ENCODE measurements at places on chromosomes 5 and 9. TPM values are rescaled to one million over a fixed set of nuclear protein-coding genes. Genes with fewer than 3 reads are reported as not detected.

GRCh38 chr5:180380856-180381255 lies 27.7 kb upstream of the GFPT2 start:
- DNase-seq: no peak

DNA sequence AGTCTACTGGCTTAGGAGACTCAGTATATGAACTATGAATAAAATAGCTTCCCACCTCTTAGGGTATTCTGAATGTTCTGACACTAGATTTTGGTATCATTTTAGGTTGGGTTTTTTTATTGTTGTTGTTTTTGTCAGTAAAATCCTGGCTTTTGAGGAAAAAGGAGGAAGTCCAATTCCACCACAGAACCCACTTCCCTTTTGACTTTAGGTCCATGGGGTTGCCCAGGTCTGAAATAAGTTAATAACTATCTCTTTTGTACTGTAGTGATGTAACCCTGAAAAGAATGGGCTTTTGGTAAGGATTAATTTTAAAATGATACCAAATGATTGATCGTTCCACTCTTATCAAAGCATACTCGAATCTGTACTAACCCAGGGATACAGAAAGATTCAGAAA lies 29.1 kb upstream of the IL12B start:
- no peak for DNase-seq

GRCh38 chr5:79552984-79553383 lies 39.0 kb upstream of the HOMER1 start:
- DNase-seq: no peak

- DNase-seq: peak; percentile 59
Measured at GRCh38 chr5:140725799-140726471, 25.7 kb downstream of the ZMAT2 start.

GRCh38 chr9:71609448-71609830 lies 158.9 kb downstream of the CEMIP2 start:
- no peak for DNase-seq

- DNase-seq: peak; percentile 37
Measured at GRCh38 chr5:67301285-67301903, 104.8 kb upstream of the CD180 start.

DNA sequence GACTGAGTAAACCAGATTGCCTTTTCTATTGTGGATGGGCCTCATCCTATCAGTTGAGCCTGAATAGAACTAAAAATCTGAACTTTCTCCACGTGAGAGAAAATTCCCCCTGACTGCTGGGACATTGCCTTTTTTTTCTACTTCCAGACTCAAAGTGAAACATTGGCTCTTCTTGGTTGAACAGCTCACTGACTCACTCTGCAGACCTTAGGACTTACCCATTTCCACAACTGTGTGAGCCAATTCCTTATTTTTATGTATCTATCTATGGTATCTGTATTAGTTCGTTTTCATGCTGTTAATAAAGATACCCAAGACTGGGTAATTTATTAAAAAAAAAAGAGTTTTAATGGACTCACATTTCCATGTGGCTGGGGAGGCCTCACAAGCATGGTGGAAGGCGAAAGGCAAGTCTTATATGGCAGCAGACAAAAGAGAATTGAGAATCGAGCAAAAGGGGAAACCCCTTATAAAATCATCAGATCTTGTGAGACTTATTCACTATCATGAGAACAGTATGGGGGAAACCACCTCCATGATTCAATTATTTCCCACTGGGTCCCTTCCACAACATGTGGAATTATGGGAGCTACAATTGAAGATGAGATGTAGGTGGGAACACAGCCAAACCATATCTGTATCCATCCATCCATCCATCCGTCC lies 306.7 kb upstream of the SLC24A2 start:
- no peak for DNase-seq

GRCh38 chr5:109177227-109177626 lies 232.5 kb downstream of the PJA2 start:
- no peak for DNase-seq

AIF1L gene
- 3.6 TPM for total RNA-seq

PTPA gene
- 94.5 TPM for total RNA-seq

SPATA31C1 gene
- total RNA-seq: not detected

CCDC180 gene
- 1.5 TPM for total RNA-seq

Measured in colonic mucosa (tissue), 4 donors.